ENCODE measurements at places on chromosomes 4 and X.

DNA sequence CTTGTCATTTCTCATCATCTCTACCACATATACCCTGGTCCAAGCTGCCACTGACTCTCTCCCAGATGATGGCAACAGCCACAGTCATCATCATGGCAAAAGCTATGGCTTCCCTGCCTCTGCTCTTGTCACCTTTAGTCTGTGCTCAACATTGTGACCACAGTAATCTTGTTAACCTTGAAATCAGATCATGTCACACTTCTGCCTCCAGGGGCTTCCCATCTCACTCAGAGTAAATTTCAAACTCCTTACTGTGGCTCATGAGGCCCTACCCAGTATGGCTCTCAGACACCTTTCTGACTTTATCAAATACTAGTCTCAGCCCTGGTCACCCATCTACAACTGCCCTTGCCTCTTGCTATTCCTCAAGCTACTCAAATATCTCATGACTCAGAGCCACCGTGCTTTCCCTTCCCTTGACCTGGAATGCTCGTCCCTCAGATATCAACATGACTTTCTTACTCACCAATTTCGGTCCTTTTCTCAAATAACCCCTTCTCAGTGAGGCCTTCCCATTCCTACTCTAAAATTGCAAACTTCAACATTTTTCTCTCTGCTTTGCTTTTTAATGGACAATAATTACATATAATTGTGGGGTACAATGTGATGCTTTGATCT is 41.1 kb upstream of the STIM2 start:
- DNase-seq = no peak

DNA sequence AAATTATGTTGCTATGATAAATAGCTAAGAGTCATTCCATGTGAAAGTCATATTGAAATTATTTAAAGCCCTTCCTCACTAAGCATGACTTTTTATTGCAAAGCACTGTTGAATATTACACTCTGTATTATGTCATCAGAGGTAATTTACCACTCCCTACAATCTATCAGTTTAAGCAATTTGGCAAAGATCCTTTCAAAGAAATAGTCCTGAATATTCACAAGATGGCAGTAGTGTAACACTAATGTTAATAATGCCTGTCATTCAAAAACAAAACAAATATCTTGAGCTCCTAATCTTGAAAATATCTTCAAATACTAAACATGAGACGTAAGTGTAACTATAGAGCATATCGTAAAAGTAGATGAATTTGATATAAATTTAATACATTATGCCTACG is 208.6 kb upstream of the TECRL start:
- peak; percentile 27 for DNase-seq

DNA sequence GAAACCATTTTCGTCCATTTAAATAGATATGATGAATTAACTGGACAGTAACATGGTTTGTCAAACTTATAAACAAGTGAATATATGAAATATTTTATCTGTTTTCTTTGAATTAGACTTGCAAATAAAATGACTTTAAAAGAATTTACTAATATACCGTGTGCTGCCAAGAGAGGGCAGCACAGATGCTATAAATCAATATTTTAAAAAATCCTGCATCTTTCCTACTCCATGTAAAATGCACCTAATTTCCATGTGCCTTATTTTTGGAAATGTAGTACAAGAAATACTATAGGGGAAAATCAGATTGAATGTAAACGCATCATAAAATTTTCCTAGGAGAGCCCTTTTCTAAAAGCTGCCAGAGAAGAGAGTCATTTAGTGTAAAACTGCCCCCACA is 62.2 kb downstream of the PRKX start:
- peak; percentile 74 for DNase-seq

GRCh38 chr4:119165767-119166166 is 30.1 kb downstream of the MYOZ2 start:
- DNase-seq = no peak

- no peak for DNase-seq
These were observed 109.5 kb downstream of the CPZ start for GRCh38 chr4:8702020-8702495.

DNA sequence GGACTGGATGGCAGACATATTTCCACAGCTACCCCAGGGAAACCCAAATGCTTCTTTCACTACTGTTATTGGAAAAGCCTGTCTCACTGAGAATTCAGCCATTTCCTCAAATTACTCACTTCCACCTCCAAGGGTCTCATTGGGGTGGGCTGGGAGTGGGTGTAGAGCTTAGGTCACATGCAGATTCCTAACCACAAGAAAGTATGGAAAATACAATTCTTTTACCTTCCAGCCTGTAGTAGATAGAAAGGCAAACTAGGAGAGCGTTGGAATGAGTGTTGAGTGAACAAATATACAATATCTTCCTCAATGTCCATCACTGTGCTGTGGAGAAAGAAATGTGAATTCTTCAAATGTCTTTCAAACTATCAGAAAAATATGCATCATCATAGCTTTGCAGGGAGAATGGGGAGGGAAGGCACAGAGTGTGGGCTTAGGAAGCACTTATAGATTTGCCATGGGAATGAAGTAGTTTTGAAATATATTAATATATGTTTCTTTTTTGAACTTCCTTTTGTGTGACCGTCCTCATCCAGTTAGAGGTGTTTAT is 245.3 kb upstream of the JADE1 start:
- DNase-seq = no peak

GRCh38 chrX:74509989-74510388 is 88.7 kb downstream of the SLC16A2 start:
- no peak for DNase-seq

Data from adipocyte (in vitro differentiated cells).